Fibroblast of skin of back (primary cell): ENCODE measurements at places on chromosomes 1 and 21.

DNA sequence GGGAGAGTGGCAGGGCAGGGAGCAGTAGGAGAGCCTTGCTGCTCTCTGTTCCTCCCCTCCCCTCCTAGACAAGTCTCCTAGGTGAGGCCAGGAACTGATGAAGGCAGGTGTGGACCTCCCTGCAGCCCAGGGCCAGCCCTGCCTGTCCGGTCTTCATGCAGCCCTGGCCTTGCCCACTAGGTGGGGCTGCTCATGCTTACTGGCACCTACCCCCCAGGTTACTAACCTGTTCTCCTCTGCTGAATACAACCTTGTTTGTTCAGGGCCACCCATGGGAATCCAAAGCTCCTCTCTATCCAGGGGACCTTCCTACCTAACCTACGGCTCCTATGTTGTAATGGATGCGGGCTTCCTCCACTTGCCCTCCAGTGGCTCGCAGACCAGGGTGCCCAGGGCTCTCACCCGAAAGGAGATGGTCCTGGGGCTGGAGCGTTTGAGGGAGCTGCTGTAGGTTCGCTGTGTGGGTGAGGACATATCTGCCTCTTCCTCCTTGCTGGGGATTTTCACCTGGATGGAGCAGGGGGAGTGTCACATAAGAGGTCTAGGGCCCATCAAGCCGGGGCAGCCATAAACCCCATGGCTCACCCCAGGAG, 7.9 kb upstream of the TNNT2 start:
- peak; percentile 28 for DNase-seq

DNA sequence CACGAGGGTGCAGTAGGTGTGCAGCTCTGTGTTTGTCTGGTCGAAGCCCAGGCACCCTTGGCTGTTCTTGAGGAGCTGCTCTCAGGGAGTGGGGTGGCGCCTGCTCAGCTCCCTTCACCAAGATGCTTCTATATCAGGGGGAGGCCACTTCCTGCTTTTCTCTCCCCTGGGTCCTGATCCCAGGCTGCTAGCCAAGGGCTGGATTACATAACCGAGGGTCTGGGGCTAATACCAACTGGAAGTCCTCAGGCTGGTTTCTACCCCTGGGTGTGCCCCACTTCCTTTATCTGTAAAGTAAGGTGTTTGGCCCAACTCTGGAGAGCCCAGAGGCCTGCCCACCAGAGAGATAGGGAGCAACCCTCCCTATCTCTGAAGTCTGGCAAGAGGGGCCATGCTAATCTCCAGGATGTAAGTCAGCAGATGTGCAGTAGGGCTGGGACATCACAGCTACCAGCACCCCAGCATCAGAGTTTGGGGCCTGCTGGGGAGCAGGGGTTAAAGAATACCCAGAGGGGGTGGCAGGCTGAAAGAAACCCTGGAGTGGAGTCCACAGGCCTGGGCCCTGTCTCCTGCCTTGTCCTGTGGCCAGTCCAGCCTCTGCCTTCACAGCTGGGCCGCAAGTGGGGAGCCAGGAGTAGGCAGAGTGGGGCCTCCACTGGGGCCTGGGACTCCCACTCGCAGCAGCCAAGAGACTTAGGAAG, 2.1 kb downstream of the SELENBP1 start:
- DNase-seq = no peak

DNA sequence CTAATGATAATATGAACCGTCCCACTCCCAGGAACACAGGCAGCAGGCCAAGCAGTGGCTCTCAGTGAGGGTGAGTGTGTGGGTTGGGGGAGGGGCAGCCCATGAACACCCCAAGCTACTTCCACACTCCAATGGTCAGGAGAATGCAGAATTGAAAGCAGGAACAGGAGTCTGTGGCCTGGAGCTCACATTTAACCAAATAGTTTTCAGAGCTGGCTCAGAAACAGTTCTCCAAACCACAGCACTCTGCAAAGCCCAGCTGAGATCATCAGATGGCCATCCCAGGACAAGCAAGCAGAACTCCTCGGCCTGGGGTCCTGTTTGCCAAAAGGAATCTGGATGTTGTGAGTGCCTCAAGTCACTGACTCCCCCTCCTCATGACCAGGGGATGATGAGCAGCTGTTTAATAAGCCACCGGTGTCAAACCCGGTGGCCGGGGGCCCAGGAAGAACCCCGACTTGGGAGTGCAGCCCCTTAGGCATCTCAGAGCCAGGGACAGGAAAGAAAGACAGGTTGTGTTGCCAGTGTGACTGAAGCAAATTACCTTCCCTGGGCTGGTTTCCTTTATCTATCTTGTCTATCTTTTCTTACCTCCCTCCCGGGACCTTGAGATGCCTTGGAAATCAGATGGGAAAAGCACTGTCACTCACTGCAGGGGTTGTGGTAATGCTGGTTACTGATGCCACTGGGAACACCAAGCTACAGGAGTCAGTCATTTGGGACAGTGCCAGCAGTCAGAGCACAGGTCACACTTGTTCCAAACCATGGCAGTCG, 20.4 kb downstream of the DEGS1 start:
- peak; percentile 56 for DNase-seq

GRCh38 chr21:39317134-39318090, 4.0 kb upstream of the BRWD1 start:
- no peak for DNase-seq

DNA sequence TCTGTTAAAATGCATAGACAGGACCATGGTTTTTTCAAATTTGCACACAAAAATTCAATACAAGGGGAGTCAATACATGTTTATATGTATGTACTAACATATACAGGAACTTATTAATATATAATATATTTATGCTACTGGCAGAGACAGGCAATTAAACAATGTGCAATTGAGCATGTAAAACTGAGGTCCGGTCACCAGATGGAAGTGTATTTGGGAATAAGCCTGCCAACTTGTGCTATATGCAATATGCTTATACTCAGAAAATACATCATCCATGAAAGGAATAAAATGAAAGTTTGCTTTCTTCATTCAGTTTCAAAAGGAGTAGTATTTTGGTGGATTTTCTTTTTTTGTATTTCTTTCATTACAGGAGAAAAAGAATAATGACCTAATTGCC, 640.2 kb upstream of the CXADR start:
- DNase-seq = no peak

DNA sequence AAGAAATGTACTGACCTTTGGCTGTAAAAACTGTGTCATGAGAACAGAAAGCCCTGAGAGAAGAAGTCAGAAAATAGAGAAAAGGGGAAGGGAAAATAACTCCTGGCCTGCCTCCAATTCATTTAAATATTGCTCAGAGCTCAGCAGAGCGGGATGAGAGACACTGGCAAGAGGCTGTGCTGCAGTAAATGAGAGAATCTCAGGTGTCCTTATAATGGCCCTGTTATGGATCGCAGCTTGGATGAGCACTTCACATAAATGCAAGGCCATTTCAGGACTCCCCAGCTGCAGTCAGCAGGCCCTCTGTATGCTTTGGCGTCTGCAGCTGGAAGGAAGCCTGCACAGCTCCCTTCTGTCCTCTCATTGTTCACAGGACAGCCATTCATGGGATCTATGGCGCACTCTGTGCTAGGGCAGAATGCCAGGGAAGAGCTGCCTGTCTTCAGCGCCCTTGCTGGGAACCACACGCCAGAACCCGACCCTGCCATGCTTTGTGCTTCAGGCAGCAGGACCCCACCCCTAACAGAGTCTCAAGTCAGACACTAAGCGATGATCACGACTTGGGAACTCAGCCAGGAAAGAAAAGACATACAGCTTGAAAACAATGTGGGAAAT, 20.7 kb upstream of the ABCB10 start:
- peak; percentile 52 for DNase-seq

GRCh38 chr1:7988576-7988975, 27.1 kb downstream of the PARK7 start:
- DNase-seq = no peak

GRCh38 chr1:228691926-228692325, 43.4 kb upstream of the RHOU start:
- peak; percentile 11 for DNase-seq

DNA sequence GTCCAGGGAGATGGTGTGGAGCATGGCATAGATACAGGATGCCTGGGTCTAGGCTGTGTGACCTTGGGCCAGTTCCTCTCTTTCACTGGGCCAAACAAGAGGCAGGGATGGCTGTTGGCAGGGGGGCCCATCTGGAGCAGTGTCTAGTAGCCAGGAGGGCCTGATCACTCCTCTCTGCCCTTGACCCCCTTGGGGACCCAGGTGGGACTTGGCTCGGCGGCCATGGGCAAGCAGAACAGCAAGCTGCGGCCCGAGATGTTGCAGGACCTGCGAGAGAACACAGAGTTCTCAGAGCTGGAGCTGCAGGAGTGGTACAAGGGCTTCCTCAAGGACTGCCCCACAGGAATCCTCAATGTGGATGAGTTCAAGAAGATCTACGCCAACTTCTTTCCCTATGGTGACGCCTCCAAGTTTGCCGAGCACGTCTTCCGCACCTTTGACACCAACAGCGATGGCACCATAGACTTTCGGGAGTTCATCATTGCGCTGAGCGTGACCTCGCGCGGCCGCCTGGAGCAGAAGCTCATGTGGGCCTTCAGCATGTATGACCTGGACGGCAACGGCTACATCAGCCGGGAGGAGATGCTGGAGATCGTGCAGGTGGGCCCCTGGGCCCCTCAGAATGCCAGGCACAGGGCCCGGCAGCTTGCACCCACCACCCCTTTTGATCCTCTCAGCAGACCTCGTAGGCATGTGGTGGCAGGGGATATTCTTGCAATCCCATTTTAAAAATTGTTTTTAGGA, 2.6 kb downstream of the HPCA start:
- DNase-seq = no peak

DNA sequence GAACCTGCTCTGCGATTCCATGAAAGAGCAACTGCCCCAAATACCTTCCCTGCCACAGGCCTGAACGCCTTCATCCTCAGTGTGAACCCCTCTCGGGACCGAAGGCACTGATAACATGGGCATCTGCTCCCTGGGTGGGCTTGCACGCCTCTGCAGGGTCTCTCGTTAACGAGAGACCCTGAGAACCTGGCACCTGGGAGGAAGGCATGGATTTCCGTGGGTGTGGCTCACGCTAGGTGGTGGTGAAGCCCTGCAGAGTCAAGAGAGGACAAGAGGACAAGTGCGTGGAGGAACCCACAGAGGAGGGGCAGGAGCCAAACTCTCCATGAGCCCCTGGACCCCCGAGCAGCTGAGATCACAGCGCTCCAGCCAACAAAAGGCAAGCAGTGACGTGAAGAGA, 26.8 kb upstream of the COL6A2 start:
- no peak for DNase-seq

- DNase-seq = no peak
These were observed 498 bp downstream of the KRTAP10-2 start for GRCh38 chr21:44550807-44551206.

DNA sequence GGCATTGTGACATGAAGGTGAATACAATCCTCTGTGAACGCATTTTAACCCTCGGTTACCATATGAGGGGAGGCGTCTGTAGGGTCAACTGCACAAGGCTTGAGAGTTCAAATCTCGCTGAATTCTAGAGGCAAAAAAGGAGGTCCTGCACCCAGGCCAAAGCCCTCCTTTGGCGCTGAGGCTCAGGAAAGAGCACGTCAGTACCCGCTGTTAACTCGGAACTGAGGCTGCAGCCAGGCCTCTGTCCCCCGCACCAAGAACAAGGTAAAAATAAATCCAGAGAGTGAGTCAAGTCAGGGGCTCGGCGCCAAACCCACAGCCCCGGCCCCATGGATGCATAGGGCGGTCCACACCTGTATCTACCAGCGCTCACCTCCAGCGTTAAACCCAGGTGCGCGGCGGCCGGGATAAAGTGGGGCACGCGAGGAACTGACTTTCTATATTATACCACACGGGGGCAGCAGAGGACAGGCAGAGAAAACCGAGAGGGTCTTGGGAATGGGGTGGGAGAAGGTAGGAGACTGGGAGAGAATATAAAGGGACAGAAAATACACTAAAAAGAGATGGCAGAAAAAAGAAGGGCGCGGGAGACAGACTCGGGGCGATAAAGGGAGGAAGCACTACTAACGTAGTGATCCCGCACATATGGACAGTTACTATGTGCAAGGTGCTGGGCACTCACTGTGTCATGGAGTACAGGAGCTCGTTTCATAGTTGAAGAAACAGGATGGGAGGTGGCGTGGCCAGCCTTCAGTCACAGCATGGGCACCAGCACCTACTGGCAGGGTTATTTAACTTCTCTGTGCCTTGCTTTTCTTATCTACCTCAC, 54.9 kb downstream of the DMRTA2 start:
- peak; percentile 9 for DNase-seq

DNA sequence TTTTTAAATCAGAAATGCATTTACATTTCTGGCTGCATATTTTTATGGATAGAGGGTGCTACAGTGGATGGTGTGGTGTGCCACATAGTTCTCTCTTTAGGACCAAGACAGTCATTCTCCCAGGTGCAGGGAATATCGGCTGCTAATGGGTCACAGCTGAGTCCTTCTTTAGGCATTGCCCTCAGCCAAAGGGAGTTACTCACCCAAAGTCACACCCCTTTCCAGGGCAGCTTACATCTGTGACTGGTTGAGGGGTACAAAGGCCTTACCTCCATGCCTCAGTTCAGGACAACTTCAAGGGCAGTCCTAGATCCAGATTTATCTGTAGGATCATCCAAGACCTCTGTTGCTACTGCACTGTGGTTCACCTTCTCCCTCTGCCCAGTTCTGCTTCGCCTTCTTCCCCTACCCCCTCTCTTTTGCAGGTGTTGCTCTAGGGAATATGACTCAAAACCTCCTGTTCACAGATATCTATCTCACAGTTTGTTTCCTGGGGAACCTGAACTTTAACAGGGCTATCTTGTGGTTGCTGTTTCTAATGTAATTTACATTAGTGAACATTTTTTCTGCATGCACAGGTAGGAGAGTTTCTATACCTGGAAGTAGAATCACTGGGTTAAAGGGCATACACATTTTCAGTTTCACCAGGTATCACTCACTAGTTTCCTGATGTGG, 413.9 kb downstream of the RPS6KC1 start:
- DNase-seq = no peak

DNA sequence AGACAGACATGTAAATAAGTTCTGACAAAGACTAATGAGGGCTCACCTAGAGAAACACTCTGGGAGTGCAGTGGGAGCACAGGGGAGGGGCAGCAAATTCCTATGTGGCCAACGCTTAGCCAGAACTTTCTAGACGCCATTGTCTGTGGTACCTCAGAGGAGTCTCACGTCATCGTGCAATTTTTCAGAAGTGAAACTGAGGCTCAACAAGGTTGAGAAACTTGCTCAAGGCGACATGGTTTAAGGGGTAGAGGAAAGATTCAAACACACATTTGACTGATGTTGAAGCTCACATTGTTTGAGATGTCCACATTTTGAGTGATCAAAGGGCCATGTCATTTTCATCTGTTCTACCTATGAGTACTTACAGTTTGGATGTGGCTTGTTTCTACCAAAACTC, 152.6 kb upstream of the LMO4 start:
- DNase-seq = no peak

- DNase-seq = no peak
These were observed 92.3 kb upstream of the IVNS1ABP start for GRCh38 chr1:185409345-185409744.

GRCh38 chr1:169989246-169989645, 85.2 kb downstream of the KIFAP3 start:
- DNase-seq = no peak

DNA sequence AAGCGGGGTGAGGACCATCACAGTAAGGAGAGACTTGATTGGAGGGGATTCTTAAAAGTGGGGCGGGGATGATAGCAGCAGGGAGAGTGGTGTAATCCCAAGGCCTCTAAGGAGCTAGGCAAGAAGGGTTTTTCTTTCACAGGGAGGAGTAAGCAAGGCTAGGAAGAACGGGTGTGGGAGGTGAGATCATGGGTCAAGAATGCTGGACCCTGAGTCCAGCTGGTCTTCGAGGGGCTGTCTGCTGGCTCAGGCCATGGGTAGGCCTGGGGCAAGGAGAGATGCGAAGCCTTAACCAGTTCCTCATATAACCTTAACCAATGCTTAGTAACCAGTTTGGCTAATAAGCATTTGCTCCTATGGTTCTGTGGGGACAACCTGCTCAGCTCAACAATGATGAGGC, 599.1 kb downstream of the NPHP4 start:
- no peak for DNase-seq
